ENCODE measurements at places on chromosomes 7 and 10. TPM values are rescaled to one million over a fixed set of nuclear protein-coding genes. Genes with fewer than 3 reads are reported as not detected.

GRCh38 chr10:97768322-97769315 is 3.2 kb downstream of the SFRP5 start:
- no peak for DNase-seq

DNA sequence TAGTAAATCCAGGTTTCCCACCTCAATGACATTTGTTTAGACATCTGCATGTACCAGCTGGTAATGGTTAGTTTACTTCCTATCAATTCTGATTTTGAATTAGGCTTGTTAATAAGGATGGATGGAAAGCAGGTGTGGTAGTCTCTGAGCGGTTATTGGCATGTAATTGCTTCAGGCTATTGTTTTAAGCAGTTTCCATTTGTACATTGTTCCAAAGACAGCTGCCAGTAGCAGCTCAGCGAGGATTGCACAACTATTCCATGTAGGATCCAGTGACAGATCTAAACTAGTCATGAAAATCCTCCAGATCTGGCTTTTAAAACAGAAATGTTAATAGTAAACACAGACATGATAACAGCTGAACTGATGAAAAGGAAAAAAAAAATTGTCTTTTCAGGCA is 436.0 kb upstream of the ADARB2 start:
- no peak for DNase-seq

DNA sequence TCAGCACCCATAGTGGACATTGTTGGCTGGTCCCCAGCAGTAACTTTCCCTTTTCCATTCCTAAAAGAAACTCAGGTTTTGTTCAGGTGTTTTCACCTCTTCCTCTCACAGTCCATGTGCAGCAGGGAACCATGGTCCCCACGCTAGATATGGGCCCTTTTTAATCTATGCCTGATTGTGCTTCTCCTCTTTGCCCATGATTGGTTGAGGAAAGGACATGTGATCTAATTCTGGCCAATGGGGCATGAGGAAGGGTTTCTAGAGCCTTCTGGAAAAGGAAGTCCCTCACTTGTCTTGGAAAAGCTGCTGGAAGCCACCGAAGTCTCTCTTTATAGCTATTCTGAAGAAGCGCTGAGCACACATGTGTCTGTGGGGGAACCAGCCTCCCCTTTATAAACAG is 330.7 kb downstream of the ACTR3B start:
- DNase-seq: no peak

DNA sequence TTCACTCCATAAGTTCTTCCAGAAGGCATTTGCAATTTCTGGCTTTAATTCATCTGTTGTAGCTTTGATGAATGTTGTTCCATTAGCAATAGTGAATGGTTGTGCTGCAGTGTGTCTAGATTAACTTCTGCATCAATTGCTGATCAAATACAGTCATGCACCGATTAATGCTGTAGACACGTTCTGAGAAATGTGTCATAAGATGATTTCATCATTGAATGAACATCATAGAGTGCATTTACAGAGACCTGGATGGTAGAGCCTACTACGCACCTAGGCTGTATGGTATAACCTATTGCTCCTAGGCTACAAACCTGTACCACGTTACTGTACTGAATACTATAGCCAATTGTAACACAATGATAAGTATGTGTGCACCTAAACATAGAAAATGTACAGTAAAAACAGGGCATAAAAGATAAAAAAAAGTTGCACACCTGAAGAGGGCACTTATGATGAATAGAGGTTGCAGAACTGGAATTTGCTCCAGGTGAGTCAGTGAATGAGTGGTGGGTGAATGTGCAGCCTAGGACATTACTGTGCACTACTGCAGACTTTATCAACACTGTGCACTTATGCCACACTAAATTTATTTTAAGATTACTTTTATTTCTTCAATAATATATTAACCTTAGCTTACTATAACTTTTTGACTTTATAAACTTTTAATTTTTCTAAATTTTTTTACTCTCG is 170.7 kb downstream of the HERPUD2 start:
- no peak for DNase-seq

GRCh38 chr7:92636018-92636560 is 45.9 kb upstream of the FAM133B start:
- no peak for DNase-seq

DNA sequence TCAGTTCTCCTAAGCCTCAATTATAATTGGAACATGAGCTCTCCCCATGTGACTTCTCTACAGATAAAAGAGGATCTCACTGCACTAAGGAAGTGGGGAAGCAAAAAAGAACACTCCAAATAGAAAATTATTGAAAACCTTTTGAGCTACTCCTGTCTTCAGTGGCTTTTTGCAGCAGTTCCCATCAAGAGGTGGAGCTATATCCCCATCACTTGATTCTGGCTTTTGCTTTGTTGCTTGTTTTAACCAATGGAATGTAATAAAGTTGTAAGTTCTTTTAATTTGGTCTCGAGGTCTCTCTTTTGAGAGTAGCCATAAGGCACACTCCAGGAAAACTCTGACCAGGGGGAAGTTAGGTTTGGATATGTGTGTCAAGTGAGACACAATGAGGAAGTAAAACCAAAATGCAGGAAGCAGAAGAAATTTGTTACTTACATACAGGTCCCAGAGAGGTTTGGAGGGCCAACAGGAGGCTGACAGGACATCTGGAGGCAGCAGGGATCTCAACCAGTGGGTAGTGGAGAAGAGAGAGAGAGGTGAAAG is 569.4 kb downstream of the HTR7 start:
- DNase-seq: no peak

DNA sequence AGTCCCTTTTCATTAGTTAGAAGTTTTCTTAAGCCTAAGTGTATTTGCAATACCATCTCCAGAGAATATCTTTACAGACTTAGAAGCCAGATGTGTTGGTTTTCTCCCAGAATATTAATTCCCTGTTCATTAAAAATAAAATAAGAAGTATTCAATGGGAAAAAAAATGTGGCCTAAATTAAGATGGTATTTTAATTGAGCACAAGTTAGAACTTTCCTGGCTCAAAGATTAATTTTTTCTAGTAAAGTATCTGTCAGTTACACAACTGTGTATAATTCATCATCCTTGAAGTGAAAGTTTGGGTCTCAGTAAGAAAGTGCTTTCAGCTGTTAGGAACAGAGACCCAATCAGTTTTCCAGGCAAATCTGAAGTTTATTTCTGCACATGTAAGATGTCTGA is 1179.5 kb upstream of the C7orf33 start:
- DNase-seq: no peak

ACTL6B gene
- polyA plus RNA-seq: not detected

- no peak for DNase-seq
These were observed 170.8 kb upstream of the HABP2 start for GRCh38 chr10:113381981-113382509.

- DNase-seq: no peak
These were observed 48.6 kb downstream of the FAM20C start for GRCh38 chr7:240887-241421.

DNA sequence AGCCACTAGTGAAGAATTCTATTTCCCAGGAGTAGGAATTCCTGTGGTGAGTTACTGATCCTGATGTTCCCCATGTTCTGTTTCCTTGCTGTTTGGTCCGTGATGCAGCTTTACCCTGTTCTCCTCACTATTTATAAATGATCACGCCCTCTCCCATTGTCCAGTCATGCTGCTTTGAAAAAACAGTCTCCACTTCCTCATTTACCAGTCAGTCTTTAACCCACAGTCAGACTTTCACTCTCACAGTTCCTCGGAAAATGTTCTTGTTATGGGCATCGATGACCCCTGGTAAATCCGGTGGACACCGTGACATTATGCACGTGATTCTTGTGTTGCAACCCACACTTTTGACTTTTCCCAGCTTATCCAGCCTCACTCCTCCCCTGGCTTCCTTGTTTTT is 14.4 kb downstream of the SCIN start:
- DNase-seq: no peak

- peak; percentile 89 for DNase-seq
These were observed 106.9 kb downstream of the COL28A1 start for GRCh38 chr7:7428806-7429205.

GRCh38 chr7:140249036-140249806 is 72.4 kb upstream of the KDM7A start:
- no peak for DNase-seq

GRCh38 chr7:45055594-45056219 is 33.1 kb downstream of the NACAD start:
- DNase-seq: no peak

ZNF248 gene
- polyA plus RNA-seq: 3.4 TPM

- DNase-seq: no peak
These were observed 73.0 kb upstream of the LRRC4 start for GRCh38 chr7:128104108-128104742.

DNA sequence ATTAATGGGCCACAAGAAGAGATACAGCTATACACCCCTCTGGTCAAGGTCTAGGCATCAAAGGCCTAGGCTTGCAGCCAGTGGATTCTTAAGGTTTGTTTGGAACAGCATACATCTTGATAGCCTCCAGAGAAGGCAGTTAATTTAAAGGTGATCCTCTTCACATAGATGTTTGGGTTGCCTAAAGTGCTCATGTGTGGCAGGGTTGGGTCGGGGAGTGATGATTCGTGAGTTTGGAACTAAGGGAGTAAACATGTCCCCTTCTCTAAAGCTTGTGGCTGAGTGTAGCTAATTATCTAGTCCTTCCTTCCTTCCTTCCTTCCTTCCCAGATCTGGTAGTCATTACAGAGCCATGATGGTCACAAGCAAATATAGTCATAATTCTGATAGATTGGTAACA is 12.4 kb downstream of the PCLO start:
- no peak for DNase-seq

SERPINE1 gene
- 1,433 TPM for polyA plus RNA-seq

GPNMB gene
- polyA plus RNA-seq: 66.8 TPM

CPN1 gene
- not detected for polyA plus RNA-seq
